ENCODE measurements at places on chromosomes 11 and 22.

GRCh38 chr22:50189849-50190181 is 4.1 kb downstream of the TRABD start:
- DNase-seq: no peak

DNA sequence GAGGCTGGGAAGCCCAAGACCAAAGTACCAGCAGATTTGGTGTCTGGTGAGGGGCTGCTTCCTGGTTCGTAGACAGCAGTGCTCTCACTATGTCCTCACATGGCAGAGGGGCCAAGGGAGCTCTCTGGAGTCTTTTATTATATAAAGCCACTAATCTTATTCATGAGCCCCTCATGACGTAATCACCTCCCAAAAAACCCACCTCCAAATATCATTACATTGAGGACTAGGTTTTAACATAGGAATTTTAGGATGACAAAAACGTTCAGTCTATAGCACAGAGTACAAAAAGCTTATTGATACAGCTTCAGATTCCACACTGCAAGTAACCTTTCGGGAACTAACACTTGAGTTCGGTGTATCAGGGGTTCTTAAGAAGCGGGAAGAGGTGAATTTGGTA is 4.1 kb upstream of the MS4A18 start:
- DNase-seq: no peak

- DNase-seq: no peak
Observed at GRCh38 chr11:70804139-70804837, 406.0 kb downstream of the CTTN start.

- no peak for DNase-seq
Observed at GRCh38 chr22:48944433-48944750, 883.3 kb downstream of the BRD1 start.

GRCh38 chr22:19478045-19478900 is 720 bp downstream of the UFD1 start:
- DNase-seq: no peak

DNA sequence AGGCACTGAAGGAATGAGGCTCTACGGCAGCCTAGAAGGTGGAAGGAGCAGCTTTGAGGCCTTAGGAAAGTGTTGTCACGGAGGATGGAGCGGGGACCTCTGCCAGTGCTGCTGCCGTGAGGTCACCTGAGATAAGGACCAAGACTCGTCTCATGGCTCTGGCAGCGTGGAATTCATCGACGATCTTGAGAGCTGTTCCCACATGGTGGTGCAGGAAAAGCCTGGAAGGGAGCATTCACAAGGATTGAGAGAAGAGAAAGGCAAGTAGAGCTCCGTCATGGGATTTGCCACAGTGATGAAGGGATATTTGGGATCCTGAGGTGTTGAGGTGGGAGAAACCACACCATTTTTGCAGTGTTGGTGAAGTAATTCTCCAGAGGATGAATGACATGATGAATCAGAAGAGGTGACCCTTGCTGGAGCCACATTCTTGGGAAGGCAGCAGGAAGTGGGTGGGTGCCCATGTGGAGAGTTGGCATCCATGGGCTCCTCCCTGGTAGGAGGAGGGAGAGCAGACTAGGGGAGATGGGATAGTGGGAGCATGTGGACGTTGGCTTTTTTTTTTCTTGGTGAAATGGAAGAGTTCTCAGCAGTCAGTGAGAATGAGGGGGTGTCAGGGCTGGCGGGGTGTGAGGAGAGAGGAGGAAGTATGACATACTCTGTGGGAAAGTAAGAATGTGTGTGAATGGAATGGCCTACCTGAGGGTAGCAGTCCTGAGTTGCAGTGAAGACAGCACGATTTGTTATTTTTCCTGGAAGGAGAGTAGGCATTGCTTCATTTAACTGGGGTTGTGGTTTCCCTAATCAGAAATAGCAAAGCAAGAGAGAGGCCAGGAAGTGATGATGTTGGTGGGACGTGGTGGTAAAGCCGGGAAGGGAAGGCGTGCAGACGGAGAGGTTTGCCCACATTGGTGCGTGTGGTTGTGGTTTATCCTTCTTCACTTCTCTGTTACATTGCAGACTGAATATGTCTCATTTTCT is 11.1 kb downstream of the PPP6R3 start:
- no peak for DNase-seq

GRCh38 chr11:94697156-94697555 is 71.0 kb upstream of the AMOTL1 start:
- no peak for DNase-seq

DNA sequence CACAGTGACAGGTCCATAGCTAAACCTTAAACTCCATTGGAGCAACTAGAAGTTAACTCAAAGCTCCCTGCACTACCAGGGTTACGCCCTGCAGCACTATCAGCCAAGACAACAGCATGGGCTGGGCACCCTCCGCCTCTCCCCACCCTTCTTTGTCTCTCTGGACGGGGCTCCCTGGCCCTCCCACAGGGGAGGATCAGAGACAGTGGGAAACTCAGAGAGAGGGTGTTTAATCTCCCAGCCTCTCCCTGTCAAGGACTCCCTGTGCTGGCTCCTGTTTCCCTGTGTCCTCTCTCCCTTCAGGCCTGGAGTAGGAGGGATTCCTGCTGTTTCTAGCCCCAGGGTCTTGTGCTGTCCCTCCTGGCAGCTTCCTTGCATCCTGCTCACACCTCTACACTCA is 56.9 kb upstream of the CSNK2A3 start:
- no peak for DNase-seq

DNA sequence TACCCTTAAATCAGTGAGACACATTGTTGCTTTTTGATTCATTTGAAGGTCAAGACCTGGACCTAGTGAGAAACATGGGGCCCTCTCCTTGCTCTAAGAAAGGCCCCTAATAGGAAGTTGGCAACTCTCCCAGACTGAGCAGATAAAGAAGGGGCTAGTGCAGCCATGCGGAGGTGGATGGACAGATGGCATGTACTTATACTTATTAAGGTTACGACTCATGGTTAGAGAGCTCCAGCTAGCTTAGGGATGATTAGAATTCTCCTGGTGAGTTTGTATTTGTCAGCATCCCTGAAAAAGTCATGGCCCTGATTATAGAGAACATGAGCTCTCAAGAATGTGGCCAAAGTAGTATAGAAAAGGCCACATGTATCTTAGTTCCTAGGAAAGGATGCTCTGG is 112.1 kb upstream of the BDNF start:
- DNase-seq: no peak
